KBM-7 (cell line): ENCODE measurements at places on chromosomes 1 and 21.

- no peak for DNase-seq
Measured at GRCh38 chr1:94154989-94155388, 34.0 kb upstream of the ABCA4 start.

DNA sequence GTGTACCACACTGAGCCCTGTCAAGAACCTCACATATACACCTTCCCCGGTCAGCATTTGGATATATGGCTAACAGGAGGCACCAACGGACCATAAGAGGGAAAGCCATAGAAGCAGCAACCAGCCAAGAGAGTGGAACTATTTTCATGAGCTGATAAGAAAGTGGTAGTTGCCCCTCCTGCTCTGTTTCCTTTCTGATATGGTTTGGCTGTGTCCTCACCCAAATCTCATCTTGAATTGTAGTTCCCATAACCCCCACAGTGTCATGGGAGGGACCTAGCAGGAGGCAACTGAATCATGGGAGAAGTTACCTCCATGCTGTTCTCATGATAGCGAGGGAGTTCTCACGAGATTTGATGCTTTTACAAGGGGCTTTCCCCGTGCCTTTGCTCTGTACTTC lies 366.1 kb upstream of the DAB1 start:
- no peak for DNase-seq

DNA sequence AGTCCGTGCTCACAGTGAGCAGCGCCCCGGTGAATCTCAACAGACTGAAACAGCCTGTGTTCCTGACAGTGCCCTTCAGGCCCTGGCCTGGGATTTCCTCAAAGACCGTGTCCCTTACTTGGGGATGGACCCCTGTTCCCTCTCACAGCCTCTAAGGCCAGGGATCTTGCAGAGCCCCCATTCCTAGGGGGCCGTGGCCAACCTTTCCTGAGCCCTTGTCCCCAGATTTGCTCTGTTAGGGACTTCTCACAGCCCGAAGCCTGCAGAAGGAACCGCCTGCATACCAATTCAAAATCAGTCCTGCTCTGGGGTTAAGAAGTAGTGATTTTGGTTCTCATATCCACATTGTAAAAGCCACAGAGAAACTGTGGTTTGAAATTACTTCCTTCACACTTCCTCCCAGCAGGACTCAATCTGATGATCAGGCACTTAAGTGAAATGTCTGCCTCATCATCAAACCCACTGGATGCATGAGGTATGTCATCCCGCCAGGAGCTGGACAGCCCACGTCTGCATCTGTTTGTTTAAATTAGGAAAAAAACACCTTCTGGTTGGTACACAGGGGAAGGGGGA lies 14.9 kb downstream of the ABCA4 start:
- peak; percentile 77 for DNase-seq

GRCh38 chr1:12230549-12231275 lies 882 bp downstream of the VPS13D start:
- DNase-seq = no peak

DNA sequence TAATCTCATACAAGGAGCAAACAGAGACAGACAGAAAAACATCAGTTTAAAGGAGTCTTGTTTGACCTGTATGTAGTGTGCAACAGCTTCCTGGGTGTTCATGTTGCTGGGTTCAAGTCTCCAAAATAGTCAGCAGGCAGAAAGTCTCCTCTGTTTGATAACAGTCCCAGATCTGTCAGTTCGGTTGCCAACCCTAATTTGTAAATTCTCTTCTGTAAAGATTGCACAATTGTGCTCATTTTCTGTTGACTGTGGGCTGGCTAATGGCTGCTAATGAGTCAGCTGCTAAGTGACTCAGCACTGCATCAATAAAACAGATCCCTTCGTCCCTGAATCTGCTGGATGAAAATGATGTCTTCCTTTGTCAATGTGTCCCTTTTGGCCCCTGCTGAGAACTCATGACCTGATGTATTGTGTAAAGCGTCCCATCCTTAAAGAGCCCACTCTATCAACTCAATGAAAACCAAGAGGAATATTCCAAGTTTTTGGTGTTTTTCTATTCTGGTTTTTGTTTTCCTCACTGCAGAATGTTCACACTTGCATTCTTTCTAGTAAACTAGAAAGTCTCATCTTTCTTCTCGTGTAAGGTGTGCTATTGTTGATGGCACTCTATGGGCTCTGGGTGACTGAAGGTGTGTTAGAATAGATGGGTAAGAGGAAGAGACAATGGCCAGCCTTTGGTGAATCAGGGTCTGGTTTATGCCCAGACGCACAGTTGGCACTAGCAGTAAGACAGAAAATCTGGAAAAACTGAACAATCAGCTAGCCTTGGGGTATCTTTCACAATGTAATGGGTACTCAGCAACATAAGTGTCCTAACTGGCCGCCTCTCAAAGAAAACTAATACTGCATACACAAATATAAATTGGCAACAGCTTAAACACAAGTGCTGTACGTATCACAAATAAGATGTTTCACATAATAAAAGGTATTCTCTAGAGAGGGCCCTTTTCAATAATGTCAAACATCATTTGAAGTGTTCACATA lies 75.1 kb upstream of the SIPA1L2 start:
- no peak for DNase-seq

GRCh38 chr1:108699375-108700332 lies 7.5 kb downstream of the PRPF38B start:
- DNase-seq = no peak

GRCh38 chr1:116971965-116972673 lies 29.4 kb upstream of the CD101 start:
- DNase-seq = no peak

DNA sequence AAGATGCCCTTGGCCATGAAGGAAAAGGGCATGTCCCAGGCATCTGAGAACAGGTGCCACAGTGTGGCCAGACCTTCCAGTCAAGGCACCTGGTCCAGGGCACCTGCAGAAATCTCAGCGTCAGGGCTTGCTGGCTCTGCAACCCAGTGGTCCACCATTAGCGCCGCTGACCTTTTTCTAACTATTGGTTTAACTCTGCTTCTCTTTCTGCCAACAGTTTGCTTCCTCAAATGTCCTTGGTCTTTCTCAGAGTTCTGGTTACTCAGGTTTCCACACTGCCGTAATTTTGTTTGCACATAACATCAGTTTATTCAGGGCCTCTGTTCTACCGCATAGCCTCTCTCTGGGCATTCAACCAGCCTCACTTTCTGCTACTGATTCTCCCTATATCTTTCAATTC lies 16.5 kb upstream of the FYB2 start:
- no peak for DNase-seq

DNA sequence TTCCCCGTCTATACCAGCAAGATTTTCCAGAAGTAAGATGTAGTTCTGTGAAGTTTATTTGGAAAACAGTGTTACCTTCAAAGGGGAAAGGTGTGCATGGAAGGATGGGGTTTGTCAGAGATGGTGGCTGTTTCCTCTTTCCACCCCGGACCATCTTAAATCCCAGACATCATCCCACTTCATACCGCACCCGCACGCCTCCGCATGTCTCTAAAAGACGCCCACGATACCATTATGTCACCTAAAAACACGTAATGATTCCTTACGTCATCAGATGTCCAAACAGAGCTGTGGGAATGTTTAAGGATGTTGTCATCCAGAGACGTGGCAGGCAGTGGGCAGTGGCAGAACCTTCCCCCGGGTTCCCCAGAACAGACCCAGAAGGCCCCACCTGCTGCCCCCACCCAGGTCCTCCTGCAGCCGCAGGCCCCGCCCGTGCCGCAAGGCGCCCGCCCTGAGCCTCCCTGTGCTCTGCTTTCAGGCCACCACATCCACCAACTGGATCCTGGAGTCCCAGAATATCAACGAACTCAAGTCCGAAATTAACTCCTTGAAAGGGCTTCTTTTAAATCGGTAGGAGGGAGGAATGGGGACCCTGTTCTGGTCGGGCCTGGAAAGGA lies 152.2 kb downstream of the PEX14 start:
- DNase-seq = no peak

- DNase-seq = no peak
Measured at GRCh38 chr1:972726-973458, 6.6 kb downstream of the PLEKHN1 start.

DNA sequence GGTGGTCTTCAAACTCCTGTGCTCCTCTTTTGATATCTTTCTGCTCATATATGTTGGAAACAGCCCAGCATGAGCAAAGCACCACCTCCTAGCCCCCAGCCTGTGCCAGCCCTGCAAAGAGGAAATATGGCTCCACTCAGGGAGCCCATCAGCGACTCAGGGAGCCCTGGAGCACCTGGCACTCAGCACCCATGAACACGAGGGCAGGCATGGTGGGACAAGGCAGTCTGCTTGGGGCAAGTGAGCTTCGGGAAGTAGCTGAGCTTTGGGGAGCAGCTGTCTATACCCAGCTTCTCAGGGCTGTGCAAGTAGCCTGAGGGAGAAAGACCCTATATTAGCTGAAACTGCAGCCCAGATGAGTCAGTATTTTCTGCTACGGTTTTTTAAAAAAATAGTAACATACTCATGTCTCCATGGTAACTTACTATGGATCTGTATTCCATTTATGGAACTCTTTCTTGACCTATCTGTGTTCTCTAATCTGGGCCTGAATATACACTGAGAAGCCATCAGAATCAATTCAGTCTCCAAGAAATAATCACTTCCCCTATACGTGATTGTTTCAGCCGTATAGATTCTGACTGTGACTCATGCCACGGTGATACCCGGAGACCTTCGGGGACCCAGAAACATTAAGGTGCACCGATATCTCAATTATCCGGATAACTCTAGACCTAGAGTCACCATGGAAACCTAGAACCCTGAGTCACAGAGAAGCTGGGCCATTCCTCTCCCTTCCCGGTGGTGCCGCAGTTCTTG lies 1.5 kb upstream of the ETS2 start:
- DNase-seq = no peak

- DNase-seq = no peak
Measured at GRCh38 chr21:17201741-17202260, 311.0 kb upstream of the CXADR start.

- DNase-seq = no peak
Measured at GRCh38 chr1:194233069-194233468, 1046.7 kb upstream of the B3GALT2 start.

DNA sequence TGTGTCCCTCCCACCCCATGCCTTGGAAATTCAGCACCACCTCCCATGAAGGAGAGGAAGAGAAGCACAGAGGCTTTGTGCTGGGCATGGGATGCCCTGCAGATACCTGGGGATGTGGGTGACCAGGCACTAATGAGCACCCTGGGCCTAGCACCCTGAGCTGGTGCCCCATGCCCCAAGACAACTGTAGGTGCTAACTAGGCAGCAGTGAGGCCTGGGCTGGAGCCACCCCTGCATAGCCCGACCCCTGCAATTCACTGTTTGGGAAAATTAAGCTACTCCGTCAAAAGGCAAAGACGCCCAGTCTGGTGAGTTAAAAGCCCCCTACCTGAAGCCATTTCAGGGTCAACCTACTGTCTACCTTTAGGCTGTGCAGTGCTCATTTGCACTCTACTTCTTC lies 5.4 kb downstream of the KCNA2 start:
- no peak for DNase-seq

- peak; percentile 65 for DNase-seq
Measured at GRCh38 chr1:201709564-201710295, 119.2 kb upstream of the IPO9 start.

- no peak for DNase-seq
Measured at GRCh38 chr1:107687849-107688753, 276.9 kb downstream of the VAV3 start.

DNA sequence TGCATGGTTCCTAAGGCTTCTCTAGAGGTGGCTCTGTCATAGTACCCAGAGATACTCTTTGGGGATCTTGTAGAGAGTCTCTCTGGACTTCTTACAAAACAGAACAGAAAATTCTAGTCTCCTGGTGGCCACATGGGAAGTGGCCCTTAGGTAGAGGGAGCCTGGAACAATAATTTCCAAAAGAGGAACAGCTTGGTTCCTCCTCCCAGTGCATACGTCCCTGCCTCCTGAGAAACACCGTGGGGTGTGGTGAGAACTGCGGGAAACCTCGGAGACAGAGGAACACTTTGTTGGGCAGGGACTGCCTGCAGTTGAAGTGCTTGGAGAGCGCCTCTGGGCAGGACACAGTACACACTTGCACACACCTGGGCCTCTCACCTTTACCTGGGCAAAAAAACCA lies 38.8 kb upstream of the EPHA8 start:
- DNase-seq = peak; percentile 20

DNA sequence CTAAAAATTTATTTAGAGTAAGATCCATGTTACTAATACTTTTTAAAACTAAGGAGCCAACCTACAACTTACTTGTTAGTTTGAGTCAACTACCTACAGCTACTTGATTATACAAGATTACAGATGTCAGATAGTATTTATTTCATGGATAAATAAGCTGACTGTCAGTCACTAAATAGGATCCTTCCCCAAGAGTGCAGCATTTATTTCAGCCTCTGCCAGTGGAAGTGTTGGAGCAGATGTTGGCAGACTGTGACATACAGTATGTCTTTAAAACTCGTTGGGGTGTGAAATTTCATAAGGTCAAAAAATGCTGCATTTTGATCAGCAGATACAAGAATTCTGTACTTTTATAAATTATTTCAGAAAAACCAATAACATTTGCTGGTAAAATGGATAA lies 156.2 kb downstream of the AKT3 start:
- DNase-seq = no peak

GRCh38 chr1:169906938-169907337 lies 13.2 kb upstream of the SCYL3 start:
- no peak for DNase-seq
